ENCODE measurements at places on chromosomes 16 and 17.

DNA sequence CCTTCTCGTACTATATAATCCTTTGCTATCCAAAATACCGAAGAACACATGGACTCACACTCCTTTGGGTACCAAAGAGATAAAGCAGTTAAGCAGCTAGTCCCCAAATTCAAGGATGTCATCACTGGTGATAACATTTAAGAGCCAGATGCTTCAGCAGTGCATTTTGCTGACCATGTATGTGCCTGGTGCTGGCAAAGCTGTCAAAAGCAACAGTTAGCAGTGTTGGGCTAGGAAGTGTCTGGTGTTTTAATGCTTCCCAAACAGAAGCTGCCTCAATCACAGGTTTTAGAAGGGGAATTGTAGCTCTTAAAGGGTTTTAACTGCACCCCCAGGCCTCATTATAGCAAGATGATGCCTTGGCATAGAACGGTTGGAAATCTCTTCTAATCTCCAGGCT, 4.7 kb downstream of the FAM117A start:
- DNase-seq = no peak

GRCh38 chr17:79201119-79201518, 126.5 kb downstream of the ENGASE start:
- DNase-seq = no peak

DNA sequence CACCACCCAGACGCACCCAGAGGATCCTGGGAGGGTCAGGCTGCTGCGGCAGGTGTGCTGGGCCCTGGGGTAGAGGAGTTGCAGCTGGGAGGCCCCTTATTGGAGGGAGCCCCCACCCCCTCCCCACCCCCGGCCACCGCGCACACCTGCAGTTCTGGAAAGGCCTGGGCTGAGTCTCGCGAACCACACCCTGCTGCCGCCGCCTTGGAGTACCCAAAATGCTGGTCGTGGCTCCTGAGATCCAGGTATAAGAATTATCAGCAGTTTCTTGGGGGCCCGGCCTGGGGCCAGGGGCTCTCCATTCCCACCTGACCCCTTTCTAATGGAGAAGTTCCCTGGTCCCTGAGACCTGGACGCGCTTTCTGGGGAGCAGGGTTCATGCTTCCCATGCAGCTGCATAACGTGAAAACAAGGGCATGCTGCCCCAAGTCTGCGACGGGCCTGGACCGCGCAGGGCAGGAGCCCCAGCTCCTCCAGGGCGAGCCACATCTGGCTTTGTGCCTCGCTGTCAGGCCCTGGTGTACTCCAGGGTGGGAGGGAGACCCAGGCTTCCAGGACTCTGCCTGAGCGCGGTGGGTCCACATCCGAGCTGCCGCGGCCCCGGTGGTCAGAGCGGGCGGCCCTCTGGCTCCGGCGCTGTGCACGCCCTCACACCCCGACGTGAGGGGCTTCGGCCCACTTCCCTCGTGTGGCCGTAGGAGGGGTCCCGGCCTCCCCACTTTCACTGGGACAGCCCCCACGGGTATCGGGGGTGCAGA, 7.3 kb upstream of the SNAI3 start:
- no peak for DNase-seq

DNA sequence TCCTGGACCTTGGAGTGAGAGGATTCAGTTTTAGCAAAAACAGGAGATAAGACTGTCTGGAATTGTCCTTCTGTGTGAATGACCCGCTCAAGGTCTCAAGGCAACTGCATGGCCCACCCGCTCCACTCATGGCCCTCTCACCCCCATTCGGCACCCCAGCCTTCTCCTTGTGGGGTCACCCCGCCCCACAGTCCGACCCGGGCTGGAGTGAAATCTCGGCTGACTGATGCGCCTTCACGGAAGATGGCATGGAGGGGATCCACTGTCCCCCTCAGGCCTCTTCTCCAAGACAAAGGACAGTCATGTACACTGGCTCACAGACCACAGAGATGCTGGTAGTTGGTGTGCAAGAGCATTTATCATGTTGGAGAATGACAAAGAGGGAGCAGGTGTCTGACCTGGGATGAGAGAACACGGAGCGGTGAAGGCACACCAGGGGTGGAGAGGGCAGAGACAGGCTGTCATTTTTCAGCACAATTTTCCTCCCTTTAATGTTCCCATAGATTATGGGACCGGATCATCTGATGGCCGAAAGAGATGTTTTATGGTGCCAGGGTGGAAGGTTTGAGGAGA, 391.9 kb upstream of the TNRC6C start:
- no peak for DNase-seq

DNA sequence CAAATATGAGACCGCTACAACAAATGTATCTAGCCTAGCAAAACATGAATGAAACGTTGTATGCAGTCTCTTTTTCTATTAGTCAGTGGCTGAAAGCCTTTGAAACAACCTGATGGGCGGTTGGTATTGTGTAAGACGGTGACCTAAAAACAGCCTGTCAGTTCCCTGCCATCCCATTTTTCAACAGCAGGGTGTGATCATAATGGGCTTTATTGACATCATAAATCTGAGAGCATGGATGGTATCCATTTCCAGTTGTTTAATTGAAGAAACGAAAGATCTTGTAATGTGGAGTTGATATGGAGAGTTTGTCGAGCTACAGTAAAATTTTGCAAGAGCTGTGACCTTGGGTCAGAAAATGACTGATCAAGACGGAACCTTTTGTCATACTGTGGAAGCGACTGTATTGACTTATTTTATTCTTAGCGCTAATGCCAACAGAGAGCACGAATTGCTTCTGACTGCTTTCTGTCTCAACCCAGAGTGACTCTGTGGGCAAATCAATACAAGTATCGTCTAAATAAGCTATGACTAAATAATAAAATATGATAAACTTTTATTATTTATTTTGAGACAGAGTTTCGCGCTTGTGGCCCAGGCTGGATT, 12.3 kb upstream of the MEIOB start:
- DNase-seq = no peak

Data from NCI-H2029 treated with DMSO at 0.1 percent for 48 hours (cell line).